ENCODE measurements at places on chromosomes 11 and 22. TPM values are rescaled to one million over a fixed set of nuclear protein-coding genes. Genes with fewer than 3 reads are reported as not detected.

P4HA3 gene
- total RNA-seq: not detected

DNA sequence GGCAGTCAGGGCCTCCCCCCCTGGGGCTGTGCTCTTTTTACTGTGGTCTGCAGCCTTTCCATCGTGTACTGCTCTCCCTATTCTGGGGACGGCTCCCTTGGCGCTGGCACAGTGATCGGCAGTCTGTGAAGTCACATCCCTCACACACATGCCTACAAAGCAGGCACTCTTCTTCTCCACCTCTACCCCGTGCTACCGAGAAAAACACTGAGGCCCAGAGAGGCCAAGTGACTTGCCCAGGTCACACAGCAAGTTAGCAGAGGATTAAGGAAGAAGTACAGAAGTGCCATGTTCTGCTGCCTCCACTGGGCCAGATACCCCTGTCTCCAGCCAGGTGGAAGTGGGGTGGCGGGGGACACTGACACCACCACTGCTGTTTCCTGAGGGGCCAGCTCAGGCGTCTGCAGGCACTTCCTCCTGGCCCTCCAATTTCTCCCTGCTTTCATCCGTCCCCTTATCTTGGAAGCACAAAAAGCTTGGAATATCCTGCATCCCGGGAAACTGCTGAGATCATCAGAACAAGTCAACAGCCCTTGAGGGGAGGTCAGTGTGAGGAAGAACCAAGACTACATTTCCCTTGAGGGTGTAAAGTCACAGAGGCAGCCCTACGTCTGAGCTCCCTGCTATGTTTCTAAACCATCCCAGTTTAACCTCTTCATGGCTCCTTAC is 30.2 kb upstream of the KLHL35 start:
- DNase-seq: no peak

- no peak for DNase-seq
These were observed 626 bp upstream of the F2 start for GRCh38 chr11:46718155-46719019.

GRCh38 chr22:37545703-37546436 is 14.4 kb upstream of the CDC42EP1 start:
- no peak for DNase-seq

DNA sequence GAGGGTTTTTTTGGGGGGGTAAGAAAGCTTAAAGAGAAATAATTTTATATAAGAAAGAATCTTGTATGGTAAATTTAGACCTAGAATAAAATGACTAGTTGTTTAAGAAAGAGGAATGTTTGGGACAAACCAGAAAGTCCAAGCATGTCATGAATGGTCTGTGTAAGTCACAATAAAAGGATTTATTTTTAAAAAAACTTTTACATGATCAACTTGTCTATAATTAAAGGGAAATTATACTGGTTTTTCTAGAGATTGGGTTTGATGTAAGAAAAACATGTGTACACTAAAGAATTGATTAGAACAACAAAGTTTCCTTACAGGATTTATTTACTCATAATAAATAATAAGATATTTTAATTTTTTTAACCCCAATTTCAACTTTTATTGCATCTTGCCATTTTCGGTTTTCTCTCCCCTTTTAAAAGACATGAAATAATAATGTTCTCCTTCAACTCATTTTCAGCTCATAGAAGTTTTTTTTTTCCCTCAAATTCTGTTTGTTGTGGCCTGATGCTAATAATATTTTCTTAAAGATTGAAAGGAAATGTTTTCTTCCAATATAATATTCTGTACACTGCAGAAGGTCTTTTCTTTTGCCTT is 35.4 kb upstream of the INCENP start:
- no peak for DNase-seq

GRCh38 chr11:124748100-124748418 is 4.0 kb downstream of the VSIG2 start:
- DNase-seq: no peak

Data from activated CD8-positive, alpha-beta T cell treated with anti-CD3 and anti-CD28 coated beads for 36 hours (primary cell).